ENCODE measurements at places on chromosomes 2 and 18.

GRCh38 chr2:240433973-240434727 is 1.3 kb upstream of the GPC1 start:
- DNase-seq = peak; percentile 73

DNA sequence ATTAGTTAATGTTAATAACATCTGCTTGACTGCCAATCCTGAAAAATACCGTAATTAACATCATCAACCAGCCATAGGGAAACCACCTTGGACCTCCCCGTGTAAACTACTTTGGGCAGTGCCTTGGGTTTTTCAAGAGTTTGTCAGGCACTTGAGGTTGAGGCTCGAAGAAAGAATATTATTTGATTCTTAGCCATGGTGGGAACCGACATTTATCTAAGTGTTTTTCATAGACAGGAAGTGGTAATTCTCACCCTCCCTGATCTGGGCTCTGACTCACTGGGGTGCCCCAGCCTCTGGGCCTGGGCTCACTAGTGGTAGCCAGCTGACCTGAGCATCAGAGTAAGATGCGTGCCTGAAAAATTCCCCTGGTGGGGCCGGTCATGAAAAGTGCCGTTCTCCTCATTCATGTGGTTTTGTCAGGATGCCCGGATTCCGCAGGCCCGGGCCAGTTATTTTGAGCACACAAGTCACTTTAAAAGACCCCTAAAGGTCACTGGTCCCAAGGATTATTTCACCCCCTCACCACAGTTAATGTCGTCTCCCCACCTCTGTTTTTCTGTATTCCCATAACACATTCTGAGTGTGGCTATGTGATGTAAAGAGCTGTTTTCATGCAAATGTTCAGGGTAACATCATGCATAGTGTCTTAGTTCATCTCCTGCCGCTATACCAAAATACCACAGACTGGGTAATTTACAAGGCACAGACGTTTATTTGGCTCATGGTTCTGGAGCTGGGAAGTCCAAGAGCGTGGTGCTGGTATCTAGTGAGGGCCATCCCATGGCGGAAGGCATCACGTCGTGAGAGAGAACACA is 21.6 kb upstream of the SPATA3 start:
- DNase-seq = peak; percentile 92

GRCh38 chr18:48542513-48543181 is 3.8 kb downstream of the CTIF start:
- no peak for DNase-seq

DNA sequence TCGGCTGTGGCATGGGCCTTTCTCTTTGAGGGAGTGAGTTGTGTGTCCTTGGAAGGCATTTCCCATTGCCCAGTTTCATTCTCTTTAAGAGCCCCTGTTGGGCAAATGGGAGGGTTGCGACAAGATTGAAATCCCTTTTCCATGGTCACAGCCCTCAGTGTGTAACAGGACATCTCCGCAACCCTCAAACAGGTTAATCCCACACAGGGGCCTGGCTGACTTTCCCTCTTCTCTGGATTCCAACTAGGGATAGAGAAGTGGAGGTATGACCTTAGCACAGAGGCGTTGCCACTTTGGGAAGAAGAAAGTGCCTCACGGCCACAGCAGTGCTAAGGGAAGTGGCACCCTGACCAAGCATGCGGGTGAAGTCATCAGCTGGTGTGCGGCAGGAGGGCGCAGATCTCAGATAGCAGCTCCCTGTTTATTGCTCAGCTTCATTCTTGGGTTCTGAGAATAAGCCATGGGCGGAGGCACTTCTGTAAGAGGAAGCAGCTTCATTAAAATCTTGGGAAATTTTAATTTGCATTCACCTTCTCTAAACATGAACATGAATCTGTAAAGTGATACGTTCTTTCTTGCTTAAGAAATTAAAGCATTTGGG is 256.5 kb downstream of the GBX2 start:
- DNase-seq = no peak

GRCh38 chr2:152626911-152627339 is 90.3 kb downstream of the PRPF40A start:
- no peak for DNase-seq

DNA sequence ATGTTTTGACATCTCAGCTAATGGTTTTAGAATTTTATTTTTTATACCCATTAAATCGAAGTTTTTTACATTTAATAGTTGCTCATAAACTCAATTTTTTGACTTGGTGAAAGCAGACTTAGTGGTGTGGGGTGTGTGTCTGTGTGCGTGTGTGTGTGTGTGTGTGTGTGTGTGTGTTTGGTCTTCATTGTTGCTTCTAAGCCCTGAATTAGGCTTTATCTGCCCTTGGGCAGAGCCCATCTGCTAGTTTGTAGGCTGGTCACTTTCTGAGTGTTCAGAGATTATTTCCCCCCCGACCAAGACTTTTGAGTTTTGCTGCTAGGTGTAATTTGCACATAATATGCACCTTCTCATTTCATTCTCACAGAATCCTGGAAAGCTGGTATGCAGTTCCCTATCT is 14.3 kb downstream of the PAX3 start:
- DNase-seq = no peak

- DNase-seq = no peak
Measured at GRCh38 chr2:231371430-231372054, 24.0 kb upstream of the B3GNT7 start.

GRCh38 chr2:95036596-95037383 is 11.3 kb downstream of the MAL start:
- no peak for DNase-seq
